Type B pancreatic cell (in vitro differentiated cells): ENCODE measurements at places on chromosomes 6 and 20. TPM values are rescaled to one million over a fixed set of nuclear protein-coding genes. Genes with fewer than 3 reads are reported as not detected.

GRCh38 chr20:21583486-21584168 is 69.8 kb upstream of the NKX2-2 start:
- no peak for DNase-seq

DNA sequence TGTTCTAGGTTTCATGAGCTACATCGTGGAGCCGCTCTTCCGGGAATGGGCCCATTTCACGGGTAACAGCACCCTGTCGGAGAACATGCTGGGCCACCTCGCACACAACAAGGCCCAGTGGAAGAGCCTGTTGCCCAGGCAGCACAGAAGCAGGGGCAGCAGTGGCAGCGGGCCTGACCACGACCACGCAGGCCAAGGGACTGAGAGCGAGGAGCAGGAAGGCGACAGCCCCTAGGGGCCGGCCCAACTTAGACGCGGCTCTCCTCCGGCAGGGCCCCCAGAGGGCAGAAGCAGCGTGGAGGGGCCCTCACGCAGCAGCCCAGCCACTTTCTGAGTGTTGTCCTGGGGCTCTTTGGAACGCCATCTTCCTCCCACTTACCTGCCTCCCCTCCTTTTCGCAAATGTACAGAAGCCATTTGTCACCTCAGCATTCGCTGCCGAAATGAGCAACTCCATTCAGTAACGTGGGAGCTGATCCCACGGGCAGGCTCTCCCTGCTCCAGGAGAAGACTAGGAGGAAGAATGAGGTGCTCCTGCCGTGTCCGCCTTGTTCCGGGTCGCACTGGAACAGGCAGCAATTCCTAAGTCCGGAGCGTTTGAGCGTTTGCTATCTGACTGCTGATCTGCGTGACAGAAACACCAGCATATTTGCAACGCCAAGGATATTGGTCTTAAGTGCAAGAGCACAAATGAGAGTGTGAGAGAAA is 58.4 kb downstream of the MTFR2 start:
- no peak for DNase-seq

DNA sequence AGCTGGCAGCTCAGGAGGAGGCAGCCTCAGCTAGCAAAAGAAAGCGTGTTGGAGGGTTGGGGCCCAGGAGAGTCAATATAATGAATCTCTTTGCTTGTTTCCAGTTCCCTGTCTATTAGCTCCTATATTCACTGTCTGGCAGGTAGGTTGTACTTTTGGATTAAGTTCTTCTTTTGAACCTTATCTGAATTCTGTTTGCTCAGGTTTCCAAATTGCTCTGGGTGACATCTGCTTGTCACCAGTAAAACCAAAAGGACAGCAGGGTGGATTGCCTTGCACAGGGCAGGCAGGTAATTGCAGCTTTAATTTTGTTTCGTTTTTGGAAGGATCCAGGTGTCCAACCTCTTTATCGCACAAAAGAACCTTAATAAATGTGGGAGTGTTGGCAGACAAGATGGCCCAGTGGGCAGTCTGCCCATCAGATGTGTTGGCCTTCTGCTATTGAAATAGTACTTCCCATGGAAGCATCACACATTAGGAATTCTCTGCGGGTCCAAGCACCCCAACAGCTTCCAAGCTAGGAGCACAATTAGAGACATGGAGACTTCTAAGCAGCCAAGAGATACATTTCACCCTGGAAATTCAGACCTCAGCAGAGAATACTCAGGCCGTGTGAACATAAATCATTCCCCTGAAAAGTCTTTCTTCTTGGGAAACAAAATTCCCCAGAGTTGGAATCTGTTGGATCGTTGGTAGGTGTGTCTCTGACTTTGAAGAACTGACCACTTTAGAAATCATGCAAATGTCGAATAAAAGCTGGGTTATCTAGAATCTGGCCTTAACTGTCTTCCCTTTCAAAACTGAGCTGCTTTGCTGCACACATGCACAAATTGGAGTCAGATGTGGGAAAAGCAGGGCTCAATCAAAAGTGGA is 286.9 kb upstream of the BMP2 start:
- no peak for DNase-seq

GRCh38 chr20:50270569-50270968 is 79.9 kb downstream of the CEBPB start:
- DNase-seq = no peak

DNA sequence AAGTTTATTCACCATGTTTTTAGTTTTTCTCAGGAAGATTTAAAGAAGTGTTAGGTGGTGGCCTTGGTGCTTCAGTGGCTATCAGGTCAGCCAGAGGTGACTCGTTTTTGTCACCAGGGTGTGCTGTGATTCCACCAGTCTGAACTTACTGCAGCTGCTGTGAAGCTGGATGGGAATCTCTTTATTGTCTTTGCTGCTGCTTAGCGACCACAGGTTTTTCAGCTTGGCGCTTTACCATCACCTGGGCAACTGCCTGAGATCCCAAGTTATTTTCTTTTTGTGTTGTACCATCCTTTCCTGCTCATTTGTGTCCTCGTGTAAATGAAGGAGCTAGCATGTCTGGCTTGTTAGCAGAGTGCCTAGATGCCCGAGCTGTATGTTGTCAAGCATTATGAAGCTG is 146.9 kb downstream of the MACROD2 start:
- no peak for DNase-seq

GRCh38 chr20:34385464-34385863 is 22.4 kb downstream of the ITCH start:
- no peak for DNase-seq

GRCh38 chr20:46121184-46121930 is 3.2 kb downstream of the CD40 start:
- DNase-seq = no peak

DNA sequence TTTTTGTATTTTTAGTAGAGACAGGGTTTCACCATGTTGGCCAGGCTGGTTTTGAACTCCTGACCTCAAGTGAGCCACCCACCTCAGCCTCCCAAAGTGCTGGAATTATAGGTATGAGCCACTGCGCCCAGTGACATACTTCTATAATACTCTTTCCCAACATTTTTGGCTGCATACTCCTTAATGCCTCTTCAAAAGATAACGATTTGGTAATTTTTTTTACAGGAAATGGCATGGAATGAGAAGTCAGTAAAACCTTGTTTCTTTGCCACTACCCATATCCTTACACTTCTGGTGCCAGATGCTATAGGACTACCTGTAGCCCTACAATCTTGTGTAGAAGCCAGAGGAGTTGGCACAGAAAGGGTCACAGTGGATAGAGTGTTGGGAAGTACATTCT is 41.4 kb upstream of the SGK1 start:
- DNase-seq = no peak

DNA sequence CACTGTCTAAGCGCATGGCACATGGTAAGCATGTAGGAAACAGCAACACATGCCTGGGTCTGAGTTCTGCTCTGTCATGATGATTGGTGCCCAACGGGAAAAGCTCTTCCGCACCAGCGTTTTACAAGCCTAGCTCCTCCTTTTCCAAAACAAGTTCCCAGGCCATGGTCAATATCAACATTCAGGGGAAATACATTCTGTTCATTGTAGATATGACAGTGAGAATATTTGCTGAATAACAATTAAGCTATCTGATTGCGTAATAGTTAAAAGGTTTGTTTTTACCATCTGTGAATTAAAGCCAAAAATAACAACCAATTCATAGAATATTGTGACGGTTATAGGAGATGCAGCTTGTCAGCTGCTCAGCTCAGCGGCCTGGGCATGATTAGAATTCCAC is 404.3 kb upstream of the SLC35B3 start:
- DNase-seq = no peak

DNA sequence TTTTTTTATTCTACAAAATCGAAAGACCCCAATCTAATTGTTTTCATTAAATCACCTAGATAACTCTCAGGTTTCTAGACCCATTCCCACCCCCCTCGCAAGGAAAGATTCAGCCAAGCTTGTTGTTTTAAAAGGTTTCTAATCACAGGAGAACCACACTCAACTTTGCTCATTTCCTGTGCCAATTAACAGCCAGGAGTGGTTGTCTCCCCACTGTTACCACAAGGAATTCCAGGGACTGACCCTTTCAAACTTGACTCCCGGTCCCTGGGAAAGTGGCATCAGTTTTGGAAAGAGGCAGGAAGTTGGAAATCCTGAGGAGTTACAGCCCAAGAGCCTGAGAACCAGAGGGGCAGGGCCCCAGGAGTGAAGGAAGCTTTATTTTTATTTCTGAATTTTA is 561.3 kb upstream of the JAG1 start:
- DNase-seq = no peak

DNA sequence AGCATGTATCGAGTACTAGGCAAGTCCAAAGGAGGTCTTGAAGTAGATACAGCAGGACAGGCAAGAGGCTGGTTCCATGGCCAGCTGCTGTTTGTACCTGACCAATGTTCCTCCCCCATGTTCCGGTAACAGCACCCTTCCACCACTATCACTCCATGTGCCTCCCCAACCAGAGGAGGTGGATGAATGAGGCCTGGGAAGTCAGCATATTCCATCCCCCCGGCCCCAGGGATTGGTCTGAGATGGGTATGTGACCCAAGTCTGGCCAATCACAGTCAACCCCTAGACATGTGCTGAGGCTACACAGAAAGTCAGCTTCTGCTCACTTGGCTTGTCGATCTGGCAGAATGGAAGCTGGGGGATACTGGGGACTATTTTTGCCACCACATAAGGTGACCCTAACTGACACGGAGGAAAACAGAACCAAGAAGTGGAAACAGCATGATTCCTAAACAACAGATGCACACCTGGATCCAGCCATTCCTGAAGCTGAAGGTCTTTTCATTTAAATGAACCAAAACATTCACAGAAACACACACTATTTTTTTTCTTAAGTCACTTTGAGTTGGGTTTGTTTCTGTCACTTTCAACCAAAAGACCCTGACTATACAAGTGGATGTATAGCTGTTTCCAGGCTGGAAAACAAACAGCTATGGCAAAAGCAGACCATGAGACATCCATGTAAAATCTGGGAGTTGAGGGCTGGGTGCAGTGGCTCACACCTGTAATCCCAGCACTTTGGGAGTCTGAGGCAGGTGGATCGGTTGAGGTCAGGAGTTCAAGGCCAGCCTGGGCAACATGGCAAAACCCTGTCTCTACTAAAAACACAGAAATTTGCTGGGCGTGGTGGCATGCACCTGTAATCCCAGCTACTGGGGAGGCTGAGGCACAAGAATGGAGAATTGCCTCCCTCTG is 70.4 kb upstream of the PTPN1 start:
- DNase-seq = no peak

GRCh38 chr6:157227202-157228166 is 95.8 kb downstream of the TMEM242 start:
- peak; percentile 47 for DNase-seq

- DNase-seq = no peak
Measured at GRCh38 chr20:37327748-37328147, 18.2 kb upstream of the SRC start.

- DNase-seq = no peak
Measured at GRCh38 chr6:145427232-145427631, 308.1 kb downstream of the EPM2A start.

GRCh38 chr6:168128631-168129291 is 49.7 kb upstream of the FRMD1 start:
- DNase-seq = peak; percentile 67

GRCh38 chr20:62303340-62304226 is 786 bp downstream of the ADRM1 start:
- no peak for DNase-seq

GRCh38 chr6:29553268-29554057 is 6.1 kb downstream of the UBD start:
- no peak for DNase-seq

DNA sequence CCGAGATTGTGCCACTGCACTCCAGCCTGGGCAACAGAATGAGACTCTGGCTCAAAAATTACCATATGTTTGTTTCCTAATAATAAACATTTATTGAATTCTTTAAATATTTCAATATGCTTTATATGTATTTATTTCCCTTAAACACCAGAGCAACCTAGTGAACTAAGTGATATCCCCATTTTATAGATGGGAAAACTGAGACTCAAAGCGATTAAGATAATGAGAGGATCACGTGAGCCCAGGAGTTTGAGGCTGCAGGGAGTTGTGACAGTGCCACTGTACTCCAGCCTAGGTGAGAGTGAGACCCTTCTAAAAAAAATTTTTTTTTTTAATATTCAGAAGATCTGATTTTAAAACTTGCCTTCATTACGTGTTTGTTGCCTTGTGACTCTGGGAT is 19.4 kb upstream of the CARMIL1 start:
- DNase-seq = no peak

- no peak for DNase-seq
Measured at GRCh38 chr6:167446971-167447370, 122.1 kb downstream of the TTLL2 start.

DNA sequence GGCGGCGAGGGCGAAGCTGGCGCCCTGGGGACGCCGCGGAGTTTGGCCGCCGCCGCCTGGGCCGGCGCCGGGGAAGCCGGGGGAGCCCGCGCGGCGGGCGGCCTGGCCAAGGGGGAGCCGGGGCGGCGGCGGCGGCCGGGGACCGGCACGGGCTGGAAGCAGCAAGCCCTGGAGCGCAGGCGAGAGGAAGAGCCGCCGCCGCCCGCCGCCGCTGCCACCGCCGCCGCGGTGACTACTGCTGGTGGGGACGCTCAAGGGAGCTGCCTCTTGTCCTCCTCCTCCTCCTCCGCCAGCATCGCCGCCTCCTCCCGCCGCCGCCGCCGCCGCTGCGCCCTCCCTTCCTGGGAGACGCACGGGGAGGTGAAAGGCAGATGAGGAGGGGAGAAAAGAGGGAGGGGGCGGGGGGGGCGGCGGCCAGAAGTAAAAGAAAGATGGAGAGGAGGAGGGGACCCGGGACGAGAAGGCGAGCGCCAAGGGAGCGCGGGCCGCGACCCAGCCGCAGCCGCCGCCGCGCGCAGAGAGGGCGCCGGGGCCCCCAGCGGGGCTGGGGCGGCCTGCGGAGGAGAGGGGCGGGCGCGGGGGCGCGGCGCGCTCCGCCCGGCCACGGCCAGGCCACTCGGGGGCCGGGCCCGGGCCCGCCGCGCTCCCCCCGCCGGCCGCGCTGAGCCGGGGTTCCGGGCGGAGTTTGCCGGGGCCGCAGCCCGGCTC is 846 bp downstream of the PDE10A start:
- DNase-seq = no peak

- no peak for DNase-seq
Measured at GRCh38 chr6:131523988-131524673, 48.9 kb upstream of the ARG1 start.

DNA sequence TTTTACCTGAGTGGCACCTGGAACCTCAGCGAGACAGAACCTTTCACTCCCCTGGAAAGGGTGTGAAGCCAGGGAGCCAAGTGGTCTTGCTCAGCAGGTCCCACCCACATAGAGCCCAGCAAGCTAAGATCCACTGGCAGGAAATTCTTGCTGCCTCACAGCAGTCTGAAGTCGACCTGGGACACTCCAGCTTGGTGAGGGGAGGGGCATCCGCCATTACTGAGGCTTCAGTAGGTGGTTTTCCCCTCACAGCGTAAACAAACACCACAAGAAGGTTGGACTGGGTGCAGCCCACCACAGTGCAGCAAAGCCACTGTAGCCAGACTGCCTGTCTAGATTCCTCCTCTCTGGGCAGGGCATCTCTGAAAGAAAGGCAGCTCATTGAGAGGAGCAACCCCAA is 134.7 kb upstream of the RSPO3 start:
- no peak for DNase-seq

NKX2-2 gene
- 6.0 and 15.4 TPM in 2 replicates for total RNA-seq

PGC gene
- total RNA-seq = 3.5 and 56.6 TPM in 2 replicates

PTGIS gene
- 4.6 and 33.3 TPM in 2 replicates for total RNA-seq

RAMACL gene
- total RNA-seq = 0.85 and 1.5 TPM in 2 replicates

BPI gene
- 0.17 TPM in 1 of 2 replicates, not detected in the other for total RNA-seq

ADGB gene
- 0.31 TPM in 1 of 2 replicates, not detected in the other for total RNA-seq

SLC22A23 gene
- 36.6 and 52.7 TPM in 2 replicates for total RNA-seq

MYBL2 gene
- 29.4 and 51.0 TPM in 2 replicates for total RNA-seq

SPDEF gene
- 0.62 and 1.6 TPM in 2 replicates for total RNA-seq

IDH3B gene
- total RNA-seq = 85.6 and 101 TPM in 2 replicates

MDFI gene
- total RNA-seq = 53.9 and 94.5 TPM in 2 replicates

SLC25A27 gene
- 8.7 and 18.1 TPM in 2 replicates for total RNA-seq

NT5E gene
- 6.6 and 11.6 TPM in 2 replicates for total RNA-seq

LAMP5 gene
- total RNA-seq = 3.3 and 7.6 TPM in 2 replicates
